ENCODE measurements at places on chromosomes 2 and 18.

DNA sequence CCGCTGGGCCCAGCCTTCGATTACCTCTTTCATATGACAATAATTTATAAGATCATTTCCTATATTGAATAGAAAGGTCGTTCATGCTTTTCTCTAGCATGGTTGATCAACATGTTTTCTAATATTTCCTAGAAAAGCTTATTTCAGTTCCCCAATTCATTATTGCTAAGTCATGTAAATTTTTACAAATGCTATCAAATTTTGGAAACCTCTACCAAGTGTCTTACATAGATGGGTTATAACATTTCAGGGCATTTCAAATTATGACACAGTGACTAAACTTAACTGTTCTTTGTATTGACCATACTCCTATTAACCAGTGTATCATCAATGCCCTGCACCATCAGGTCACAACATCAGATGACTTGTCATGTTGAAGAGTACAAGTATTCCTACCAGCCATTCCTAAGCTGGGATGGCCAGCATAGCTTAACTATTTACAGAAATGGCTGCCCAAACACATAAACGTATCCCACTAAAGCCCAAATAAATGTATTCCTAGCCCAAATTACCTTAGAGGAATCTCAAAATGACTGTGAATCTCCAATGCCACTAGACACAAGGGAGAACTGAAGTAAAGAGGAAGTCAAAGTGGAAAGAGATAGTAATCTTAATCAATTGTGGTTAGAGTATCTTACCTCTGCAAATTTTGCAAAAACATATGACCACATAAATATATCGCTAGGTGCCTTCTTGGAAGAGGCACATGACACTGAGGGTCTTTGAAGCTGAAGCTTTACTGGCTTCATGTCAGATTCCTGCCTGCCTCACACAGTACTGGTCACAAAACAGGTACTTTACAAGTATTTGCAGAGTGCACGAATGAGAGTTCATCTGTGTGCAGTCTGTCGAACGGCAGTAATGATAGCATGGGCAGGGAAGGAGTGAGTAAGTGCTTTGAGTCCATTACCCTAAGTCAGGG, 87.3 kb upstream of the TLK1 start:
- no peak for DNase-seq

- no peak for DNase-seq
Measured at GRCh38 chr18:44035554-44035953, 645.1 kb upstream of the SETBP1 start.

- DNase-seq: no peak
Measured at GRCh38 chr2:236739663-236740062, 170.0 kb downstream of the ACKR3 start.

- DNase-seq: no peak
Measured at GRCh38 chr18:62521593-62521992, 1.2 kb upstream of the ZCCHC2 start.

DNA sequence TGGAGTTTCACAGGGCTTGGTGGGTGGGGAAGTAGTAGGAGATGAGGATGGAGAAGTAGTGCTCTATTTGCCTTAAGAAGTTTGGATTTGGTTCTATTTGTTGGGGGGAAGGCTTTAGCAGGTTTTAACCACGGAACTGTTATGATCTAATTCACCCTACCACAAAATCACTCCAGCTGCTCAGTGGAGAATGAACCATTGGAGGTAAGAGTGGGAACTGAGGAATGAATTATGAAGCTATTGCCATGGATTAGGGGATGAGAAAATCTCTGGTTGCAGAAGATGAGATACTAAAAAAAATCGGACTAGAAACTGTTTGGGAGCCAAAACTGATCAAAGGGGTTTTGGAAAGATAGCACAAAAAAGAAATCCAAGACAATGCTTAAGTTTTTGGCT, 488.9 kb downstream of the DLGAP1 start:
- DNase-seq: no peak
